Astrocyte (in vitro differentiated cells and primary cell): ENCODE measurements at places on chromosomes 2 and 18.

- H3K4me3 ChIP-seq: no peak overlapping the region
- no peaks in the 10 kb centered on the region for H3K36me3 ChIP-seq
- H3K27me3 ChIP-seq: no peaks in the 10 kb centered on the region
- H3K4me1 ChIP-seq: no peaks in the 10 kb centered on the region
- DNase-seq: no peak
These were observed 117.3 kb downstream of the PIGN start for GRCh38 chr18:62069556-62069955.

- H3K4me3 ChIP-seq: no peak overlapping the region
- H3K27me3 ChIP-seq: no peaks in the 10 kb centered on the region
- H3K36me3 ChIP-seq: peaks cover 18% of the 10 kb centered on the region
- DNase-seq: no peak
These were observed 8.2 kb downstream of the WDR54 start for GRCh38 chr2:74429487-74430451.

- no peaks in the 10 kb centered on the region for H3K36me3 ChIP-seq
- no peak overlapping the region for H3K4me3 ChIP-seq
- no peaks in the 10 kb centered on the region for H3K27me3 ChIP-seq
- peaks cover 11% of the 10 kb centered on the region for H3K4me1 ChIP-seq
- DNase-seq: no peak
These were observed 52.9 kb downstream of the DCDC2C start for GRCh38 chr2:3756306-3756705.

DNA sequence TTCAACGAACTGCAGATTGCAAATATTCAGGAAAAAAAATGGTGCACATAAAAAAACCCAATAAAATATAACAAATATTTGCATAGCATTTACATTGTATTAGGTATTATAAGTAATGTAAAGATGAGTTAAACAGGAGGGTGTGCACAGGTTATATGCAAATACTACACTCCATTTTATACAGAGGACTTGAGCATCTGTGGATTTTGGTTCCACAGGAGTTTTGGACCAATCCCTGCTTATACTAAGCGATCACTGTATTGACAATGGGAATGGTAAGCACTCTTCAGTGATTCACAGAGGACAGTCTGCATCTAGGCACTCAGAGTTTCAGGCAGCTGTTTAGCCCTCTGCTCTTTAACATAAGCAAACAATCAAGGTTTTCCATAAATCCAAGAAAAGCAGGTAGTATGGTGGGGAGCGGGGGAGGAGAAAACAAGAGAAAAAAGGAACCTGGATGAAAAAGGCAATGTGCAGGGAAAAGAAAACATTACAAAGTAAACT is 206.0 kb upstream of the PARD3B start:
- DNase-seq: no peak
- no peaks in the 10 kb centered on the region for H3K36me3 ChIP-seq
- H3K27ac ChIP-seq: no peak overlapping the region
- H3K4me1 ChIP-seq: no peaks in the 10 kb centered on the region
- H3K27me3 ChIP-seq: no peaks in the 10 kb centered on the region

GRCh38 chr2:108626995-108627394 is 92.3 kb upstream of the RANBP2 start:
- H3K36me3 ChIP-seq: no peaks in the 10 kb centered on the region
- H3K27me3 ChIP-seq: no peaks in the 10 kb centered on the region
- no peak overlapping the region for H3K4me3 ChIP-seq
- no peaks in the 10 kb centered on the region for H3K4me1 ChIP-seq

GRCh38 chr2:195666113-195666712 is 9.2 kb downstream of the SLC39A10 start:
- H3K36me3 ChIP-seq: no peaks in the 10 kb centered on the region
- H3K4me1 ChIP-seq: no peaks in the 10 kb centered on the region
- H3K27ac ChIP-seq: no peak overlapping the region
- no peak overlapping the region for H3K4me3 ChIP-seq
- DNase-seq: no peak

GRCh38 chr2:128868686-128869551 is 550.3 kb upstream of the HS6ST1 start:
- peak; percentile 36 for DNase-seq
- no peaks in the 10 kb centered on the region for H3K36me3 ChIP-seq
- no peak overlapping the region for H3K4me3 ChIP-seq
- H3K27me3 ChIP-seq: no peaks in the 10 kb centered on the region
